ENCODE measurements at places on chromosomes 1 and 21. TPM values are rescaled to one million over a fixed set of nuclear protein-coding genes. Genes with fewer than 3 reads are reported as not detected.

GRCh38 chr1:91022518-91022929, 689 bp upstream of the ZNF644 start:
- no peak for DNase-seq

- peak; percentile 21 for DNase-seq
Measured at GRCh38 chr1:204791453-204792353, 79.0 kb upstream of the NFASC start.

GRCh38 chr1:108644984-108645383, 15.9 kb downstream of the HENMT1 start:
- no peak for DNase-seq

- no peak for DNase-seq
Measured at GRCh38 chr1:191134796-191135195, 657.1 kb upstream of the BRINP3 start.

- DNase-seq = no peak
Measured at GRCh38 chr1:14065486-14065885, 365.5 kb downstream of the PRDM2 start.

DNA sequence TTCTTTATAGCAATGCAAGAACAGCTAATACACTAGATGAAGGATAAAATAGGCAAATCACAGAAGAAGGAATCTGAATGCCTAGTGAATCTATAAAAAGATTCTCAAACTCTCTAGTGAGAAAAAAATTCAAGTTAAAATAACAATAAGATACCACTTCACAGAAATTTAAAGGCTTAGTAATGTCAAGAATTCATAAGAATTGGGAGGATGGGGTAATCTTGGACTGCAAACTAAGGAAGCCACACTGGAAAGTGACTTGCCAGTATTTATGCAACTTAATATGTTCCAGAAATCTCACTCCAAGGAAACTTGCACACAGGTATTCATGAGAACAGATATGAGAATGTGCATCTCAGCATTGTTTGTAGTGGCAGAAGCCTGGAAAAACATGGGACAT, 38.9 kb upstream of the PRRC2C start:
- no peak for DNase-seq

GRCh38 chr1:2258996-2259395, 30.9 kb downstream of the SKI start:
- DNase-seq = no peak

- DNase-seq = no peak
Measured at GRCh38 chr1:230550428-230550827, 91.9 kb upstream of the COG2 start.

The TSPAN1 gene
- polyA plus RNA-seq = 13.7 TPM

The SERPINC1 gene
- polyA plus RNA-seq = not detected

All from right lung (tissue), 10 donors.